Stimulated activated CD8-positive, alpha-beta memory T cell treated with anti-CD3 and anti-CD28 coated beads, Interleukin-7, amount 100 ng/mL, for 1 hour (primary cell): ENCODE measurements at places on chromosomes 2 and 18.
A peak's percentile ranks its signal among the peaks of the same experiment; 100 is the strongest.

GRCh38 chr2:47253447-47253846, 98.3 kb upstream of the STPG4 start:
- DNase-seq, result no peak

DNA sequence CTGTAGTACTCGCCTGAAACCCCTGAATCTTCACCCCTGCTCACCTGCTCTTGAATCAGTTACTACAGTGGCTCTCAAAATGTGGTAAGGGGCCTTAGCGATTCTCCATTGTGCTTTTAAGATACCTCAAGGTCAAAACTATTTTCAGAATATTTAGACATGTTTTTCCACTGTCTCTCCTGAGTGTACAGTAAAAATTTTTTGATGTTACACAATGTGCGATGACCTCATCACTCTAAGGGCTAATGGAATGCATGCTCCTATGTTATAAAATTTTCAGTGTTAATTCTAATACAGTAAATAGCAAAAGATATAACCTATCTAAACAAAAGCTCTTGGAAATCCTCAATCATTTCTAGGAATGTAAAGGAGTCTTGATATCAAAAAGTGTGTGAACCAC, 336.9 kb upstream of the PKDCC start:
- no peak for DNase-seq

DNA sequence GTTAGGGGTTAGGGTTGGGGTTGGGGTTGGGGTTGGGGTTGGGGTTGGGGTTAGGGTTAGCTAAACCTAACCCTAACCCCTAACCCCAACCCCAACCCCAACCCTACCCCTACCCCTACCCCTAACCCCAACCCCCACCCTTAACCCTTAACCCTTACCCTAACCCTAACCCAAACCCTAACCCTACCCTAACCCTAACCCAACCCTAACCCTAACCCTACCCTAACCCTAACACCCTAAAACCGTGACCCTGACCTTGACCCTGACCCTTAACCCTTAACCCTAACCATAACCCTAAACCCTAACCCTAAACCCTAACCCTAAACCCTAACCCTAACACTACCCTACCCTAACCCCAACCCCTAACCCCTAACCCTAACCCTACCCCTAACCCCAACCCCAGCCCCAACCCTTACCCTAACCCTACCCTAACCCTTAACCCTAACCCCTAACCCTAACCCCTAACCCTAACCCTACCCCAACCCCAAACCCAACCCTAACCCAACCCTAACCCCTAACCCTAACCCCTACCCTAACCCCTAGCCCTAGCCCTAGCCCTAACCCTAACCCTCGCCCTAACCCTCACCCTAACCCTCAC, 24.1 kb upstream of the RABL2A start:
- DNase-seq, result no peak

- DNase-seq, result no peak
Observed at GRCh38 chr2:113203217-113203530, 29.4 kb downstream of the PSD4 start.

DNA sequence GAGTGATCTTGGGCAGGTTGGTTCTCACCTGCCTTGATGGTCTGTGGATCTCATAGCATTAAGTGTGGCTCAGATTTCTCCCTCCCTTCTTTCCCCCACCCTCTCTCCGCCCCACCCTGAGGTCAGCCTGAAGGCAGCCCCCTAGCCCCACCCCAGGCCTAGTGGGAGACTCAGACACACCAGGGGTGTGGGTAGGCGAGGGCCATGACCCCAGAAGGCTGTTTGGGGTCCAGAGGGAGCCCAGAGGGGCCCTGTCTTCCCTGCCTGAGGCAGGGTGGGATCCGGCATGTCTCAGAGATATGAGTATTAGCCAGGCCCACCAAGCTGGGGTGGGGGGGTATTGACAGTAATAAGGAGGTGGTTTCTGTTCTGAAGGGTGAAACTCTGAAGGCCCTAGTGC, 160.5 kb downstream of the GLI2 start:
- DNase-seq, result no peak

- no peak for DNase-seq
Observed at GRCh38 chr2:11569636-11570035, 35.8 kb downstream of the GREB1 start.

- DNase-seq, result no peak
Observed at GRCh38 chr18:63410792-63411191, 11.5 kb downstream of the VPS4B start.

GRCh38 chr18:38494065-38494464, 928.5 kb upstream of the CELF4 start:
- no peak for DNase-seq

DNA sequence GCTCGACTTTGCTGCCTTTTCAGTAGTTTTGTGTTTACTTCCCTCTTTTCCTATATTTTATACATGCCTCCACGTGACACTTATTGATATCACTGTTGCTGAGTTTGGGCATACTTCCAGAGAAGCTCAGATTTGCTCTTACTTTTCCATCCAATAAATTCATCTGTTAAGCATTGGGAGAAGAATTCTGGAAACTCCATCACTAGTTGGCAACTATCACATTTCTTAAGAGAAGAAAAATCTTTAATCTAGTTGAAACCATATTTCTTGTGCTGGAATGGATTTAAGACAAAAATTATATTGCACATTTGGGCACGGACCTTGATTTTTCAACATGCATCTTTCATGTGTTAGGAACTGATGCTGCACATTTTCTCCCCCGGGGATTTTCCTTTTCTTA, 52.6 kb upstream of the CPO start:
- no peak for DNase-seq

GRCh38 chr2:109210431-109211200, 81.6 kb downstream of the SH3RF3 start:
- DNase-seq, result no peak

DNA sequence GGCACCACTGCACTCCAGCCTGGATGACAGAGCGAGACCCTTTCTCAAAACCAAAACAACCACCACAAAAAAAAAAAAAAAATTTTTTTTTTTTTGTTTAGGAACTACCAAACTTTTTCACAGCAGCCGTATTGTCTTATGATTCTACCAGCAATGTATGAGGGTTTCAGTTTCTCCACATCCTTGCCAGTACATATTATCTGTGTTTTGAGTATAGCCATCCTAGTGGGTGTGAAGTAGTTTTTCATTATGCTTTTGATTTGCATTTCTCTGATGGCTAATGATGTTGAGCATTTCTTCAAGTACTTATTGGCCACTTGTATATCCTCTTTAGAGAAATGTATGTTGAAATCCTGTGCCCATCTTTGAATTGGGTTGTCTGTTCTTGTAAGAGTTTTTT, 51.7 kb downstream of the COX7A2L start:
- DNase-seq, result no peak

- DNase-seq, result no peak
Observed at GRCh38 chr2:101844055-101844635, 146.6 kb downstream of the MAP4K4 start.

DNA sequence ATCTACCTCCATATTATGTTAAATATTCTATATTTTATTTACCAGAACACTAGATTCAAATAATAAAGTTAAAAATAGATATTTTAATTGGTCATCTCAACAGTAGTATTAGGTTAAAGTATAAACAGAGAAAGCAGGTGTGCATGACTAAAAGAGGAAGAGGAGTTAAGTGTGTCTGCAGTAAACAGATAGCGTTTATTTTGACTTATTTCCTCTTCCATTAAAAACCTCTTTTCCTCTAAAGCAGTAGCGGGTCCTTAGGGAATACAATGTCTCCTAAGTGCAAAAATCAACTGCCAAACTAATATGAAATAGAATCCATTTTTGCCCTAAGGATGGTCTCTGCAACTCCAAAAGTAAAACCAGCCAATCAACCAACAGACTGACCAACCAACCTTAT, 27.7 kb downstream of the EIF2AK3 start:
- no peak for DNase-seq

GRCh38 chr2:48812416-48812815, 56.9 kb upstream of the LHCGR start:
- DNase-seq, result no peak

DNA sequence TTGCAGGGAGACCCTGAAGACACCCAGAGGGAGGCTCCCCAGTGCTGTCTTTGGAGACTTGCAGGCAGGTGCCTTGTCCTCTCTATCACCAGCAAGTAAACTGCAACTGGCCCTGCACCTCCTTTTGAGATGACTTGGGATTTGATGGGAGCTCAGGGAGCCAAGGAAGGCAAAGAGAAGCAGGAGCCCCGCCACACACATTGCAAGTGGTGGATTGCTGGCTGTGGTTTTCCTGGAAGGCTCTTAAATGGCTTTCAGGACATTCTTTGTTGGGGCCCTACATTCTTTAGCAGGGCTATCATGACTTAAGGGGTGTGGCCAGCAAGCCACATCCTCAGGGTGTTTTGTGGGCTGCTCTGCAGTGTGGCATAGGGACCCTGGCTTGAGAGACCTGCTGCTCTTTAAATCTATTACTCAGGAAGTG, 39.9 kb upstream of the CDC42EP3 start:
- DNase-seq, result peak; percentile 3

DNA sequence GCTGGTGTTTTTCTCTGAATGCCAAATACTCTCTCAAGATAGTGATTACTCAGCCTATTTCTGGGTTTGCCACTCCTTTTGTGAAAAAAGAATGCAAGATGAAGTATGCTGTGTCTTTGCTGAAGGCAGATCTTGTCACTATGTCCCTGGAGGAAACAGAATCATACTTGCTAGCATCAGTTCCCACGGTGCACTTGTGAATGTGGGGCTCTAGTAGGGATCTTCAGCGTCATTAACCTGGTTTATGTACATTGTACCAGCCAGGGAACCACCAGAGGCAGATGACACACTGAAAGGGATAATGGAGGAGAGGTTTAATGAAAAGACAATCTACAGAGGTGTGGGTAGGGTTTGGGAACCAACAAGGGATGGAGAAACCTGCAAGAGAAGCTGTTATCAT, 131.0 kb upstream of the CXCR4 start:
- no peak for DNase-seq

- no peak for DNase-seq
Observed at GRCh38 chr2:157940024-157940423, 63.9 kb upstream of the ACVR1 start.

DNA sequence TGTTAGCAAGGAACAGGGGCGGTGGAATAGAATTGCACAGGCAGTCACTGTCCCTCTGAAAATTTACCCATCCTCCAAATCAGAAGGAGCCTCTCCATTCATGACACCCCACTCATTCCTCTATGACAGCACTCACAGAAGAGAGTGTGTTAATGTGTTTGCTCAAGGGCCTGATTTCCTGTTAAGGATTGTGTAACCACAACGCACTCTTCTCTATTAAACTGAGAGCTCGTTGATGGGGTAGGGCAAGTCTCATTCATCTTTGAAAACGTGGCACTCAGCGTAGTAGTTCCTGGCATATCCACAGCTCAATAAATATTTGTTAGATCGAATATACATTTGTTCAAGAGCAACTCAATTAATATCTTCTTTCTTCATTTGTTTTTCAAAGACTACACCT, 106.4 kb downstream of the VAPA start:
- DNase-seq, result no peak

GRCh38 chr2:189267491-189267890, 87.9 kb upstream of the COL5A2 start:
- no peak for DNase-seq

GRCh38 chr2:64727843-64728463, 74.2 kb upstream of the SERTAD2 start:
- DNase-seq, result no peak

- no peak for DNase-seq
Observed at GRCh38 chr2:70240599-70240998, 7.8 kb downstream of the TIA1 start.

DNA sequence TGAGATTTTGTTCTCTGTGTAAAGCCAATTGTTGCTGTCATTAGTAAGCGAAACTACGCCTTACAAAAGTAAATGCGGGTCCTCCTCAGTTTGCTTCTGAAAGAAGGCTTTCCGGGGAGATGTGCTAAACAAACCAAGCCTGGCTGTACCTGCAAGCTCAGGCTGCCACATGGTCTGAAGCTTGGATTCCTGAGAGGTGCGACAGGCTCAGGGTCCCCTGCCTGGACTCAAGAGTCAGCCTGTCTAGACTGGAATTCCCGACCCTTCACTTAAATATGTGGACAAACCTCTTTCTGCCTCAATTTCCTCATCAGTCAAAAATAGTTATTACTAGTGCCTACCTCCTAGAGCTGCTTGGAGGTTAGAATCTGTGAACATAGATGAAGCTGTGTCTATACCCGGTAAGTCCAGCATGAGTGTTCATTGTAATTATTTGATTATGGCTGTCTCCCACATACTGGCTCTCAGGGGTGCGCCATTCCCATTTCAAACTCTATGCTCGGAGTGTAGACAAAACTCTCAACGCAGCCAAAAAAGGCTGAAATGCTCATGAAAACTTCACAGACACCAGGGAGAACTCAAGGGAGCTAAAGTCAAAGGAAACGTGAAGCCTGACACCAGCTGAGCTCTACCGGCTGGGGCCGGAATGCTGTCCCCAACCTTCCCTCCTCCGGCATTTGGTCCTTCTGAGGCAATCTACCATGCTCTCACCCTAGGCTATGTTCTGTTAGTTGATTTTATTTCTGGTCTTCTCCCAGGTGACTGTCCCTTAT, 31.4 kb downstream of the SOWAHC start:
- DNase-seq, result no peak

GRCh38 chr2:96099861-96100798, 16.2 kb downstream of the ADRA2B start:
- DNase-seq, result no peak

- DNase-seq, result no peak
Observed at GRCh38 chr18:59159986-59160385, 20.3 kb downstream of the SEC11C start.

DNA sequence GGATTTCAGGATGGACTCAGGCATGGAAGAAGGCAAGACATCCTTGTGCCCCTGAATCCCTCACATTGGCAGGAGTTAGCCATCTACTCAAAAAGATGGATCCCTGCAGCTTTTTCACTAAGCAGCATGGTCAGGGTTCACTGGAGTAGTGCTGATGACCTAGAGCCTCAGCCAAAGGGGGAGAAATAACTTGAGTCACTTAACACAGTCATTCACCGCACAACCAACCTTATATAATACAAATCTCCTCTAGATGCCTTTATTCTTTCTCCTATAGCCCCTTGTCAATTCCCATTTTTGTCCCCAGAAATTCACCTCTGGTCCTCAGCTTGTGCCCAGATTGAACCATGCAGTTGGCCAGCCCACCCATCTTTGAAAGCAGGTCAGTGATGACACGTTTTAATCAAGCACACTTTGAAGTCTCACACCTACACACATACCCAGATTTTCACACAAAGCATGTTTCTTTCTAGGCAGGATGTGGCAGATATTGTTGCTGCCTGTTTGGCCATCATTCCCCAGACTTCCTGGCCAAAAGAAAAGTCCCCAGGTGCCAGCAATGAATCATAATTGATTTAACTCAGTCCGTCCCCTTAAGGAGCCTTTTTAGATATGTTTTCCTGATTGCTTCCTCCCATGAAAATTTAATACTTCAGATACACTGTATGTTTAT, 84.2 kb downstream of the LBH start:
- DNase-seq, result no peak

GRCh38 chr2:120134263-120134662, 88.9 kb downstream of the TMEM185B start:
- DNase-seq, result no peak

DNA sequence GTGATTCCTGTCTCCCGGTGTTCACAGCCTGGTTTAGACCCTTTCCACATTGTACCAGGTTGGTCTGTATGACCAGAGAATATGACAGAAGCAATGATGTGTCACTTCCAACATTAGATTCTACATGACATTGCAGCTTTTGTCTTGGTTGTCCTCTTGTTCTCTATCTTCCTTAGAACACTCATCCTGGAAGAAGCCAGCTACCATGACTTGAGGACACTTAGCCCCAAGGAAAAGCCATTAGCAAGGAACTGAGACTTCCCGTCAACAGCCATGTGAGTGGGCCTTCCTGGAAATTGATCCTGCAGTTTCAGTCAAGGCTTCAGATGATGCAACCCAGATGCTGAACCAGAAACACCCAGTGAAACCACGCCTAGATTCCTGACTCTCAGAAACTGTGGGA, 143.3 kb downstream of the MREG start:
- no peak for DNase-seq
